H1 (cell line): ENCODE measurements at places on chromosomes 2 and 18. TPM values are rescaled to one million over a fixed set of nuclear protein-coding genes. Genes with fewer than 3 reads are reported as not detected.

Gene CROCC2
- not detected in 2 replicates for total RNA-seq

GRCh38 chr2:157178874-157179273, 78.6 kb upstream of the GALNT5 start:
- DNase-seq = no peak

DNA sequence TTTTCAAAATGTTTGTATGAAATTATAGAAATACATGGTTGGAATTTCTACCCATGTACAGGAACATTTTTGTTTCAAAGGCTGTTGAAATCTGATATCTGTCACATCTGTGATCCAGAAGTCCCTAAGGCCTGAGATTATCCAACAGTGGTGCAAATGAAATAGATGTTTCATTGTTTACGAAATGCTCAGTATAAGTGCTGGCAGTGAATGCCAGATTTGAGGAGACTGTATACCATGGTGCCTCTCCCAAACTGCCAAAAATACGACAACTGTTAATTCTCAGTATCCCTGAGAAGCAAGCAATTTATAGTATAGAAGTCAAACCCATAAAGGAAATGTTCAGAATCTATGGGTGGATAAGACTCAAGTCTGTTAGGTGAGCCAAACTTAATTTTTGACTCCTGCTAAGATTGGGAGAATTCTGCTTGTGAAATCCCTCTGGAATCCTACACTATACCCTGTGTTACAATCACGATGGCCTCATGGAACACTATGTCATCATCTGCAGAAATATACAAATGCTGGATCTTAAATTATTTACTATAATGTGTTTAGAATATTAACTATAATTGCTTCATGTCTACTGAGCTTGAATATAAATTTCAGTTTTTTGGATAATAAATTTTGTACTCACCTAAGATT, 71.2 kb upstream of the DOCK10 start:
- DNase-seq = no peak

Gene LCT
- total RNA-seq = 0.06 and 0.11 TPM in 2 replicates
